ENCODE measurements at places on chromosomes 16 and 17. TPM values are rescaled to one million over a fixed set of nuclear protein-coding genes. Genes with fewer than 3 reads are reported as not detected.
A peak's percentile ranks its signal among the peaks of the same experiment; 100 is the strongest.

- DNase-seq, result no peak
Measured at GRCh38 chr17:9371019-9371418, 204.6 kb downstream of the STX8 start.

The CCDC78 gene
- total RNA-seq, result 9.1 TPM

DNA sequence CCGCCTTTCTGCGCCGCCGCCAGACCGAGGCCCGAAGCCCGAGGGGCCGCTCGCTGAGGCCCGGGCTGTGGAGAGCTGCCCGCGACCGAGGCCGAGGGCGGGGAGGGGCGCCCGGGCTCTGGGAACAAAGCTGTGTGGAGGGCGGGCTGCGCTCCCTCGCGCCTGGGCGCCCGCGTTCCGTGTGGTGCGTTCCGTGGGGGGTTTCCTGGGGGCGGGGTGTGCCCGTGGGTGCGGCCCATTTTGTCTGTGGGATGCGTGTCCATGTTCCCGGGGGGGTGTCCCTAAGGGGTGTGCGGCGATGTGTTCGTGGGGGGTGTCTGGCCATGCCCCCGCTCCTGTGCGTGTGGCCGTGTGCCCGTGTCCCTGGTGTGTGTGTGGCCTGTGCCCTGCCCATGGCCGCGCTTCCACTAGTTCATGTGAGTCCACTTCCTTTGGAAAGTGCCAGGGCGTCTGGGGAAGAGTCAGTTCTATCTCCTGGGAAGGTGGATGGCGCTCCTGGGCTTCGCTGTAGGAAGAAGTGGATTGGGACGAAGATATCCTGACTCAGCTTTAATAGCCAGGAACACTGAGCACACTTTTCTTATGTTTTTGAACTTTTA lies 520 bp downstream of the JPT2 start:
- DNase-seq, result peak; percentile 52

DNA sequence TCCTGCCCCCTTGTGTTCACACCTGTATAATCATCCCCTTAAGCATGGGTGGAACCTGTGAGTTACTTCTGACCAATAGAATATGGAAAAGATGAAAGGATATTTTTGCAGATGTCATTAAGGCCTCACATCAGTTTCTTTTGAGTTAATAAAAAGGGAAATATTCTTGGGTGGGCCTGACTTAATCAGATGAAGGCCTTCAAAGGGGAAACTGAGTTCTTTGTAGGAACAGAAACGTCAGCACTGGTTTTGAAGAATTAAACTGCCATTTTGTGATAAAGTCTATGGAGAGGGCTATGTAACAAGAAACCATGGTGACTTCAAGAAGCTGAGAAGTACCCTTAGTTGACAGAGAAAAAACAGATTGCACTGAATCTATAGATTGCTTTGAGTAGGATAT lies 168.7 kb upstream of the CNTNAP4 start:
- DNase-seq, result no peak

DNA sequence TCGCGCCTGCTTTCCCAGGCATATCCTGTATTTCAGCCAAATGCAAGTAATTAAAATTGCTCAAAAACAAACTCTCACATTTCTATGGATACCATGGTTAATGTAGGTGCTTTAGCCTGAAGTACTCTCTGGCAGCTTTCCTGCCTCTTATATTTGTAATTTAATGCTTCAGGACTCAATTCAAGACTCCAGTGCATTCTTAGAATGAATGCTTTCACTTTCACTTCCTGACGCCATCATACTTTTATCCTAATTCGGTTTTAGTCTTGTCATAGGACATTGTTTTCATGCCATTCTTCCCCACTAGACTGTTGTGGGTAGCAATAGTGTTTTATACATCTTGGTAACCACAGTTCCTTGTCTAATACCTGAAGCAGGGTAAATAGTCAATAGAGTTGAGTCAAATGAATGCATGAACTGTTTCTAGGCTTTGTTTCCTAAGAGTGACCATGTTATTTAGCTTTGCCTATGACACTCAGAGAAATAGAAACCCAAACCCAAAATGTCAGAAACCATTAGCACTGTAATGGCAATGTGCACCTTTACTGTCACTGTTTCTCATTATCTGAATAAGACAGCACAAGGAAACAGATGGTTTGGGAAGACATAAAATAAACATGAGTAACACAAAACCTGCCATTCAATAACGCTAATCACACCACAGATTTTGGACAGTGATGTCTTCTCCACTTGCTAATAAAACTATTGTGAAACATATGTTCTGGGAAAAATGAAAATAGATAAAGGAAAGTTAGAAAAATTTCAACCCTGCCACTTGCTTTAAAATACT lies 705.5 kb downstream of the CDH11 start:
- DNase-seq, result no peak
